ENCODE measurements at places on chromosomes 1 and 21. TPM values are rescaled to one million over a fixed set of nuclear protein-coding genes. Genes with fewer than 3 reads are reported as not detected.

Gene CEP350
- 36.8 TPM for polyA plus RNA-seq

Gene SMIM11
- polyA plus RNA-seq: 5.7 TPM

Gene VN1R5
- 0.37 TPM for polyA plus RNA-seq

Gene IL19
- 1.0 TPM for polyA plus RNA-seq

Measured in left kidney (tissue), 8 donors.